ENCODE measurements at places on chromosomes 16 and 17.

DNA sequence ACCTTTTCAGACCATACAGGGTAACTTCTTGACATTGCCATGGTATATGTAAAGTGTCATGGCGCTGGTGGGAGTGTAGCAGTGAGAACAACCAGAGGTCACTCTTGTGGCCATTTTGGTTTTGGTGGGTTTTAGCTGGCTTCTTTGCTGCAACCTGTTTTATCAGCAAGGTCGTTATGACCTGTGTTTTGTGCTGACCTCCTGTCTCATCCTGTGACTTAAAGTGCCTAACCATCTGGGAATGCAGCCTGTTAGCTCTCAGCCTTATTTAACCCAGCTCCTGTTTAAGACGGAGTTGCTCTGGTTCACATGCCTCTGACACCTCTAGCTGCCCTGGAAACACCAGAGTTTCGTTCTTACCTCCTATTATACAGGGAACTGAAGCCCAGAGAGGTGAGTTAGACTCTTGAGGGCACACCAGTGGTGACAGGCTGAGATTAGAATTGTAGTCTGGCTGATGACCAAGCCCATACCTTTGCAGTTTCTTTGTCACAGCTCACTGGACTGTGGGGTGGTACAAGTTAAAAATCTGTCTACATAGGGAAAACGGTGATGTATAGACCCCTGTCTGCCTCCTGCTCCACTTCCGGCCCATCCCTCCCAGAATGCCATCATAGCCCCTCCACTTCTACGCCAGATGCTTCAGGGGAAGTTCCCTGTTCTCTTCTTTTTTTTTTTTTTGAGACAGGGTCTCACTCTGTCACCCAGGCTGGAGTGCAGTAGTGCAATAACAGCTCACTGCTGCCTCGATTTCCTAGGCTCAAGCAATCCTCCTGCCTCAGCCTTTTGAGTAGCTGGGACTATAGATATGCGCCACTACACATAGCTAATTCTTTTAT, 21.0 kb downstream of the KSR1 start:
- no peak for DNase-seq

GRCh38 chr16:66359811-66360608, 6.5 kb upstream of the CDH5 start:
- DNase-seq, result no peak

GRCh38 chr17:21452377-21453143, 76.4 kb downstream of the KCNJ12 start:
- DNase-seq, result peak; percentile 51

- no peak for DNase-seq
These were observed 76.9 kb downstream of the RAI1 start for GRCh38 chr17:17757956-17758845.

GRCh38 chr16:68246666-68247065, 1.5 kb downstream of the PLA2G15 start:
- no peak for DNase-seq

DNA sequence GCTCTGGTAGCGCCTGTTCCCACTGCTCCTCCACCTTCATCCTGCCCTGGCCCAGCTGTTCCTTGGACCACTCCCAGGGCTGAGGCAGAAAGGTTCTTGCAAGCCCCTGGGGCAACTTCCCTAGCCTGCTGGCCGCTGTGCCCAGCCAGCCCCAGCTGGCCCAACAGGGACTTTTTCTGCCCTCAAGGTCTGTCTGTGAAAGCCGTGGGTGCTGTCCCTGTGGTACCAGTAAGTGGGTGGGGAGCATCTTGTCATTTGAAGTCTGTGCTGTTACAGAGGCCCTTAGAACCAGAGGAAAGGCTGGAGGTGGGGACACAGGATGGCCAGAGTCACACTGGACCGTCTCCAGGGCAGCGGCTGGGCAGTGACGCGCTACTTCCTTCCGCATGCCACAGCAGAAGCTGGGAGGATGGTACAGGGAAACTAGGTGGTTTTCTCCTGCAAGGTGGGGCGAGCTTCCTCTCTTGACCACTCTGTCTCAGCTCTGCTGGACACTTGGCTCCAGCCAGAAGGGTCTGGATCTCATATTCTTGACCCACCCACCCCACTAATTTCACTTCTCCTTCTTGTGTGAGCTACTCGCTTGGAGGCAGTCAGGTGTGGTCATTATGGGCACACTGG, 87.8 kb downstream of the PLCG2 start:
- DNase-seq, result no peak

DNA sequence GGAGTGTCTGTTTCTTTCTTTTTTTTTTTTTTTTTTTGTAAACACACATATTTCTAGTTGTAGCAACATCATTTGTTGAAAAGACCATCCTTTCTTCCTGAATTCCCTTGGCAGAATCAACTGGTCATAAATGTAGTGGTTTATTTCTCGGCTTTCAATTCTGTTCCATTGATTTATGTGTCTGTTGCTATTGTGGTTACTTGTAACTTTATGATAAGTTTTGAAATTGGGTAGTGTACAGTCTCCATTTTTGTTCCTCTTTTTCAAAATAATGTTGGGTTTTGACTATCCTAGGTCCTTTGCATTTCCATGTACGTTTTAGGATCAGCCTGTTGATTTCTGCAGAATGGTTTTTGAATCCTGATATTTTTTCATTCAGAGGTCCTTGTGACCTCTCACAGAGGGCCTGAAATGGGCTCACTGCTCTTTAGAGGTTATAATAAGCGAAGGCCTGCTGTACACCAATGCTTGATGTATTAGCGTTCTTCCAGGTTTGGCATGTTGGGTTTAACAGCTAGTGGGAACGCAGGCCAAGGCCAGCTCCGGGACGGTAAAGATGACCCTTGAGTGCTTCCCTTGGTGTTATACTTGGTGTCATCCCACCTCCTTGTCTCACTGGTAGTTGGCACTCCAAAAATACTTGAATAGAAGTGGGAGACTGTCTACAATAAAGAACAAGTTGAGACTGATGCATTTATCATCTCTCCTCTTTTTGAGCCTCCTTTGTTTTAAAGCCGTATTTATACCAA, 43.8 kb downstream of the ZNRF1 start:
- DNase-seq, result no peak

DNA sequence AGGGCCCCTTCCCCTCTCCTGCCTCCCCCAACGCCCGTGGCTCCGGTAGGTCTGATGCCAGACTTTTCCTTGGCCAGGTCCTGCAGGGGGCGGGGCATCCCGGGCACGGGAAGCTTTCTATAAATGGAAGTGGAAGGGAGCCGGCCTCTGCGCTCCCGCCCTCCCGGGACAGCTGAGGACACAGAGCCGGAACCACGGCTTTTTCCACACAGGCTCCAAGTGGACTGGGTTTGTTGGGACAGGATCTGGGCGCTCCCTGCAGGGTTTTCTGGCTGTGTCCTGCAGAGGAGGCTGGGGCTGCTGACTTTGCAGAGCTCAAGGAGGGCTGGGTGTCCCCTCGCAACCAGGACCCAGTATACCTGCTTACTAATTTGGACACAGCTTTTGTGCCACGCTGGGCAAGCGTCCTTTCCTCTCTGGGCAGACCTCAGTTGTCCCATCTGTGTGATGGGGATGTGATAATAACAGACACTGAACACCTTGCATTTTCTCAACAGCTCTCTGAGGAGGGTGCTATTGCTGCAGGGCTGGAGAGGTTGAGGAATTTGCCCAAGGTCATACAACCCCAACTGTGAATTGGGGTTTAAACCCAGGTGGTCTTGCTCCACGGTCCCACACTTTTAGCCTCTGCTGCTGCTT, 1.8 kb downstream of the TNS4 start:
- no peak for DNase-seq

DNA sequence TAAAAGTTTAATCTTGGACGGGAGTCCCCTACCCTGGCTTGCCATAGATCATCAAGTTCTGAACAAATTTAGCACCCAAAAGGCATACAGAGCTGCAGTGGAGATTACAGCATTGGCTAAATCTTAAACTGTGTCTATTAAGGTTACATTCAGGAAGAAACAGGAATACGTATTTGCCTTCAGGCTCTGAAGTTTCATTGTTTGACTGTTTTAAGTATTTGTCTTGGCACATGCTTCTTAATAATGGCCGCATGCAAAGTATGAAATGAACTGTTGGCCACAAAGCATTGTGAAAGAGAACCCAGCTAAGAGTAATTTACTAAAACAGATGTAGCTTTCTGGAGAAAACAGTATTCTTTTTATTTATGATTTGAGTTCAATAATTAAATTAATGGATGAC, 63.9 kb upstream of the CNEP1R1 start:
- no peak for DNase-seq

DNA sequence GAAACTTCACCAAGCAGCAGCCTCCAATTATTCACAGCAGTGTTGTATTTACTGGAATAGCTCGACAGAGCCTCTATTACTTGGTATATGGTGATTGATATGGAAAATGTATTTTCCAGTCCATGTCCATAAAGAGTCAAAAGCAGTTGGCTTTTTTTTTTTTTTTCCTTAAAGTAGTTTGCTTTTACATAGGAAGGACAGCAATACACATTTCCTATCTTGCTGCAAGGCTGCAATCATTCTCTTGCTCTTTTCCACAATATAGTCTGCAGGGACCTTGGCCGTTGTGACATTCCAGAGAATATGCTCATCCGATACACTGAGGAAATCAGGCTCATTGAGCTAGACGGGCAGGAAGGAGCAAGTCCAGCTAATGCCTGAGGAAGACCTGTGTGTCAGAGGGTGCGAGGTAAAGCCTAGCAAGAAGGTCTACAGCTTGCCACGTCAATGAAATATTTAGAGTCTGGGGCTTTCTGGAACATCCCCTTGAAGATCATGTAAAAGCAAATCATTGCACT, 131.1 kb downstream of the ENGASE start:
- DNase-seq, result no peak

DNA sequence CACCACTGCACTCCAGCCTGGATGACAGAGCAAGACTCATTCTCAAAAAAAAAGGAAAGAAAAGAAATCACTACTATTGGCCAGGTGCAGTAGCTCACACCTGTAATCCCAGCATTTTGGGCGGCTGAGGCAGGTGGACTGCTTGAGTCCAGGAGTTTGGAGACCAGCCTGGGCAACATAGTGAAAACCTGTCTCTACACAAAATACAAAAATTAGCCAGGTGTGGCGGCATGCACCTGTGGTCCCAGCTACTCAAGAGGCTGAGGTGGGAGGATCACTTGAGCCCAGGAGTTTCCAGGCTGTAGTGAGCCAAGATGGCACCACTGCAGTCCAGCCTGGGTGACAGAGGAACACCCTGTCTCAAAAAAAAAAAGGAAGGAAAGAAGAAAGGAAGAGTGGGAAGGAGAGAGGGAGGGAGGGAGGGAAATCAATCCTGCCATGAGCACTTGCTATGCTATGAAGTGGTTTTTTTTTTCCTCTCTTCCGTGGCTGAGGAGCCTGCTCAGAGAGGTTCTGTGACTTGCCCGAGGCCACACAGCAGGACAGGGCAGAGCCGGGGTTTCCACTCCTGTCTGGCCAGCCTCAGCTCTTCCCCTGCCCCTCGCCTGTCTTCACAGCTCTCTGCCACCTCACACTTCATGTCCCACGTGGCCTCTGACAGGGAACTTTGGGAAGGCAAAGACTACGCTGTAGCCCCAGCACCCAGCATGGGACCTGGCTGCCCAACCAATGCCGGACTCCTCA, 10.9 kb downstream of the GRIN2C start:
- no peak for DNase-seq

DNA sequence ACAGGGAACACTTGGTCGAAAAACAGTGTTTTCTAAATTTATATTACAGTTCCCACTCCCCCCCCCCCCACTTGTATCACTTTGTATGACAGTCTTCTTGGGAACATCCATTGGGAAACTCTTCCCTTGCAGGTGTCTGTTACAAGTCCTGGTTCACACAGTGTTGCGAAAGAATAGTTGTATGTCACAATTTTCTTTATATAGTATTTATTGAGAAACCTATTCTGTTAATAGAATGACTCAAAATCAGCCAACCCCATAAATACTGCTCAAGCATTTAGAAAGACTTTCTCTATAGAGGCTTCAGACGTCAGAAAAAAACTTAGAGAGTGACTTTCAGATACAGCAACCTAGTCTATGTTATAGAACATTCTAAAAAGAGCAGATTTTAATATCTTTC, 414.4 kb downstream of the WWOX start:
- no peak for DNase-seq

GRCh38 chr17:30395398-30396022, 16.8 kb downstream of the CPD start:
- no peak for DNase-seq

DNA sequence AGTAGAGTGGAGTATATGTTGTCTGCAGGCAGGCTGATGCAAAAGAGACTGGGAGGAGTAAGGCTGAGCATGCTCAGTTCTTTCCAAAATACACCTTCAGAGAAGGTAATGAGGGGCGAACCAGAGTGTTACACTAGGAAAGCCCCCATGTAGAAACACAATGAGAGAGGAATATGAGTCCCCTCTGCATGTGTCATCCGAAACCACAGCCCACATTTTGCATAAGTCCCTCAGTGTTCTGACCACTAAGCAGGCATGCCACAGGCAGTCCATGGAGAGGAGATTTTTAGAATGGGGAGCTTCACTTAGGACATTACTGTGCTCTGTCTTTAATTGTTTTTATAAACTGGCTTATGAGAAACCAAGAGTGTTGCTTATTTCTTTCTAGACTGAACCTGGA, 32.0 kb downstream of the SLC6A2 start:
- no peak for DNase-seq

GRCh38 chr16:57361404-57361803, 2.8 kb downstream of the CCL22 start:
- no peak for DNase-seq

GRCh38 chr17:4010754-4011153, 46.5 kb upstream of the ATP2A3 start:
- no peak for DNase-seq

DNA sequence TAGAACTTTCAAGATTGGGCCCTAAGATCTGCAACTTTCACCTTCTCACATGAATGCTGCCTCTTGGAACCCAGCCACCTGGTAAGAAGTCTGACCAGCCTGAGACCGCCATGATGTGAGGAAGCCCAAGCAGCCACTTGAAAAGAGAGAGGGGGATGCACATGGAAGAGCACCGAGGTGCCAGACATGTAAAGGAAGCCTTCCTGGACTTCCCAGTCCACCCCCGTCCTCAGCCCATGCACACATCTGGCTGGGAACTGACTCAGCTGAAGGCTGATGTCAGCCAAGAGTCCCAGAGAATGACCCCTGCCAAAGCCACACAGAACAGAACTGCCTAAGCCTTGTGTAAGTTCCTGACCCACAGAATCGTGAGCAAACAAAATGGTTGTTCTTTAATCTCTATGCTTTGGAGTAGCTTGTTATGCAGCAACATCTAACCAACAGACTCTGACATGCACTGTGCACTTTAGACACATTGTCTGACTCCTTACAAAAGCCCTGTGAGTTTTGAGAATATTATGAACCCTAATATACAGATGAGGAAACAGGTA, 86.7 kb downstream of the RMI2 start:
- no peak for DNase-seq

DNA sequence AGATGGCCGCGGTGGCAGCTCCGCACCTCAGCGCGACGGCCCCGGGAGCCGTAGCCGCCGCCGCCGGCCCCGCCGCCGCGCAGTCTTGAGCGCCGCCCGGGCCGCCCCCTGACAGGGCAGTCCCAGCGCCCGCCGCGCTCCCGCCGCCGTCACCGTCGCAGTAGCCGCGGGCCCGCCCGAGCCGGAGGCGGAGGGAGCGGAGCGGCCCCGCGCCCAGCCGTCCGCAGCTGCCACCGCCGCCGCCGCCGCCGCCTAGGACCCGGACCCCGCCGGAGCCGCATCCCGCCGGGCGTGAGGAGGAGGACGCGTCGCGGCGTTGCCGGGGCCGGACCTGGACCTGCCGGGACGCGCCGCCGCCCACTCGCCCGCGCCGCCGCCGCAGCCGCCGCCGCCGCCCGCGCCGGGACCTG, 218 bp downstream of the TNRC6C start:
- DNase-seq, result peak; percentile 40

GRCh38 chr16:73066927-73067670, 19.2 kb upstream of the ZFHX3 start:
- DNase-seq, result no peak

- DNase-seq, result no peak
These were observed 3.9 kb upstream of the SPATA32 start for GRCh38 chr17:45265821-45266220.

GRCh38 chr17:80008848-80009247, 26.8 kb downstream of the TBC1D16 start:
- no peak for DNase-seq
